Thymus (tissue), 14 donors: ENCODE measurements at places on chromosomes 2 and 18. TPM values are rescaled to one million over a fixed set of nuclear protein-coding genes. Genes with fewer than 3 reads are reported as not detected.
A peak's percentile ranks its signal among the peaks of the same experiment; 100 is the strongest.

- no peak overlapping the region for H3K27ac ChIP-seq
- H3K4me3 ChIP-seq, result no peak overlapping the region
- DNase-seq, result no peak
- no peaks in the 10 kb centered on the region for H3K36me3 ChIP-seq
Measured at GRCh38 chr2:119142824-119143223, 15.7 kb downstream of the C1QL2 start.

DNA sequence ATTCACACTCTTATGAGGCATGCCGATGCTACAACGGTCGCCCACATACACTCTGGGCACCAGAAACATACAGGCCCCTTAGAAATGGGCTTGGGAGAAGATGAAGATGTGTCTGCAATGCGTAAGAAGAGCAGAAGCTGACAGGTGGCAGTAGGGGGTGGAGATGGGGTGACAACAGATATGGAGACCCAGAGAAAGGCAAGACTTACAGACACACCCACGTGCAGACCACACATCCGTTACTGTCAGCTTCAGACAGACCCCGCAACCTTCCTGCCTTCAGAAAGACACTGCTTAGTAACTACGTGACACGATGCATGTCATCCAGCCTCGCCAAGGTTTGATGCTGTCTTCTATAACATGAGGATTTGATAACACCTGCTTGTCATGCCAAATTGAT, 89.5 kb downstream of the ZFP36L2 start:
- peaks cover 97% of the 10 kb centered on the region for H3K4me1 ChIP-seq
- H3K27me3 ChIP-seq, result no peaks in the 10 kb centered on the region
- H3K36me3 ChIP-seq, result no peaks in the 10 kb centered on the region
- peak; percentile 95 for DNase-seq

DNA sequence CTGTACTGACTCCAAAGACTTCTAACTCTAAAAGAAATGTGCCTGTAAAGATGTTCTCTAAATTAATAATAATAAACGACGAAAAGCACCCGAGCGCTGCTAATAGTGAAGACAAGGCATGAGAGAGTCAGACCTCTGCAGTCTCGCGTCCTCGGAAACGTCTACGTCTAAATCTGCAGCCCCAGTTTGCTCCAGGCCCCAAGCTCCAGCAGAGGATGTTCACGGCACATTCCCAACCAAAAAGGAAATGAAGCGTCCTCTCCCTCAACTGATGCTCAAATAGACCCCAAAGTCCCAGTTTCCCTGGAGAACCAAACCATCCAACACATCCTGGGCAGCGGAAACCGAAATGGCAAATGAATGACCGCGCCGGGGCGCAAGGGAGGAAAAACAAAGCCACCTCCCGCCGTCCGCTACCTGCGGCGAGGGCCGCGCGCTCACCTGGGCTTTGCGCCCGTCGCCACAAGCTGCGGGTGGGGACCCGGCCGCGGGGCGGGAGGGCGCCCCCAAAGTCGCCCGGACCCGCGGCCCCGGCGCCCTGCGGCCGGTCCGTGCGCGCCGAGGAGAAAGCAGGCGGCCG, 47.1 kb upstream of the CCDC150 start:
- peaks cover 3% of the 10 kb centered on the region for H3K4me1 ChIP-seq
- H3K27me3 ChIP-seq, result peaks cover 76% of the 10 kb centered on the region
- no peaks in the 10 kb centered on the region for H3K36me3 ChIP-seq

GRCh38 chr2:135004005-135004746, 43.1 kb downstream of the MAP3K19 start:
- H3K4me1 ChIP-seq, result no peaks in the 10 kb centered on the region
- peak; percentile 57 for DNase-seq
- H3K4me3 ChIP-seq, result no peak overlapping the region

DNA sequence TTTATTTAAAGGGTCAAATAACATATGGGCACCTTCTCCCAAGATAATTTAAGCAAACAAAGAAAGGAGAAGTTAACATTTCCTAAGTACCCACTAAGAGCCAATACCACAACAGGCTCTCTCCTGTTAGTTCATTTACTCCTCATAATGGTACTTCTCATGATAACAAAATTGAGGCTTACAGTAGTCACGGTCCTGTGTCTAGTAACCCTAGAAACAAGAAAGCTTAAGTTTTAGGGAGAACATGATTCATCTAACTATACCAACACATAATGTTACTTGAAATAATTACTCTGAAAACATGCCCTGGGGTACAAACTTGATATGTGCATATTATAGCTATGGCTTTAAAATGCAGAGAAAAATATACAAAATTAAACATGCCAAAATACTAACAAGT, 19.8 kb downstream of the IWS1 start:
- no peak for DNase-seq
- H3K27me3 ChIP-seq, result no peaks in the 10 kb centered on the region
- no peaks in the 10 kb centered on the region for H3K4me1 ChIP-seq
- H3K4me3 ChIP-seq, result no peak overlapping the region

- H3K36me3 ChIP-seq, result no peaks in the 10 kb centered on the region
- H3K27ac ChIP-seq, result no peak overlapping the region
- no peaks in the 10 kb centered on the region for H3K4me1 ChIP-seq
- H3K4me3 ChIP-seq, result no peak overlapping the region
- no peak for DNase-seq
Measured at GRCh38 chr2:202121532-202122162, 48.6 kb downstream of the KIAA2012 start.

- H3K36me3 ChIP-seq, result peaks cover 8% of the 10 kb centered on the region
- H3K4me1 ChIP-seq, result peaks cover 32% of the 10 kb centered on the region
- H3K4me3 ChIP-seq, result no peak overlapping the region
- no peak for DNase-seq
- no peaks in the 10 kb centered on the region for H3K27me3 ChIP-seq
Measured at GRCh38 chr2:224579411-224579810, 5.8 kb downstream of the CUL3 start.

DNA sequence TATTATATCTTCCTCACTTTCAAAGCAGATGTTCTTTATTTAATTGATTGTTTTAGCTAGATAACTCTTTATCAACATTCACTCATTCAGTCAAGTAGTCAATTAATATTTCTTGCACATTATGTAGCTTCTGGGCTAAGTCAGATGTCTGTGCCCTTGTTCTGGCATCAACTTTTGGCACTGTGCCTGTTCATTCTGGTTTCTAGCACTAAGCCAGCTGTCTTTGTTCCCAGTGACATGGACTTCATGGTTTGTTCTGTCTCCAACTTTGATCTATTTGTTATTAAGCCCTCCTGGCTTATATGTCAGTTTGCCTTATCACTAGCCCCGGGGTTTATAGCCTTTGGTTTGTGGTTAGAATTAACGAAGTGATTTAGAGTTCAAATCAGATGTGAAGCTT, 247.9 kb upstream of the SYT4 start:
- H3K27ac ChIP-seq, result no peak overlapping the region
- H3K4me1 ChIP-seq, result no peaks in the 10 kb centered on the region
- DNase-seq, result no peak
- no peaks in the 10 kb centered on the region for H3K27me3 ChIP-seq
- no peak overlapping the region for H3K4me3 ChIP-seq
- no peaks in the 10 kb centered on the region for H3K36me3 ChIP-seq

DNA sequence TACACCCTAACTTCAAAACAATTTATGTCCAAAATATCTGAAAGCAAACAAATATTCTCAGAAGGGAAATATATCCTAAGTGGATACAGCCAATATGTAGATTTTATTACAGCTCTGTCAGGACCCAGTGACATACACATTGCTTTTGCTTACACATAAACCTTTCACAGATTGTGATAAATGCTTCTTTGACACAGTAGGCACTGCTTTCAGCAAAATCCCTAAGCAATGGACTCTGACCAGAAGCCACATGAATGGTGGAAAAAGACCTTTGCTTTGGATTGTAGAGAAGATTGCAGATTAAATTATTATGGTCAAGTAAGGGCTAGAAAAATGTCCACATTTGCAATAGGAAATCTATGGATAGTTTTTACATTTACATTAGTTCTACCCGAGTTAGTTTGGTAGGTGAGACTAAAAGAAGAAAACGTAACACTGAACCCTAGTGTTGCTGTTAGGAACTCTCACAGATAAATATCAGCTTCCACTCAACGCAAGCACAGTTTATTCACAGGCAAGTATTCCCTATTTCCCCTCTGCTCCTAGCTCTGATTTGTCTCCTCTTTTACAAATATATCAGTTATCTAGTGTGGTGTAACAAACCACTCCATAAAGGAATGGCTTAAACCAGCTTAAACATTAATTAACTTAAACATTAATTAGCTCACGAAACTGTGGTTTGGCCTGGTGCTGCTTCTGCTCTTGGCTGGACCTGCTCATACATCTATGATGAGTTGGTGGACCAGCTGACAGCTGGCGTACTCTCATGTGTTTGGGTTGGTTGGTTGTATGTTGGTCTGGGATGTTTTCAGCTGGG, 23.6 kb upstream of the SERPINE2 start:
- no peaks in the 10 kb centered on the region for H3K27me3 ChIP-seq
- H3K36me3 ChIP-seq, result no peaks in the 10 kb centered on the region
- no peak for DNase-seq
- no peak overlapping the region for H3K27ac ChIP-seq
- H3K4me1 ChIP-seq, result no peaks in the 10 kb centered on the region
- no peak overlapping the region for H3K4me3 ChIP-seq

- no peaks in the 10 kb centered on the region for H3K27me3 ChIP-seq
- no peak overlapping the region for H3K4me3 ChIP-seq
- H3K27ac ChIP-seq, result no peak overlapping the region
- H3K4me1 ChIP-seq, result no peaks in the 10 kb centered on the region
- peaks cover 23% of the 10 kb centered on the region for H3K36me3 ChIP-seq
Measured at GRCh38 chr2:25844089-25844488, 34.2 kb downstream of the ASXL2 start.

DNA sequence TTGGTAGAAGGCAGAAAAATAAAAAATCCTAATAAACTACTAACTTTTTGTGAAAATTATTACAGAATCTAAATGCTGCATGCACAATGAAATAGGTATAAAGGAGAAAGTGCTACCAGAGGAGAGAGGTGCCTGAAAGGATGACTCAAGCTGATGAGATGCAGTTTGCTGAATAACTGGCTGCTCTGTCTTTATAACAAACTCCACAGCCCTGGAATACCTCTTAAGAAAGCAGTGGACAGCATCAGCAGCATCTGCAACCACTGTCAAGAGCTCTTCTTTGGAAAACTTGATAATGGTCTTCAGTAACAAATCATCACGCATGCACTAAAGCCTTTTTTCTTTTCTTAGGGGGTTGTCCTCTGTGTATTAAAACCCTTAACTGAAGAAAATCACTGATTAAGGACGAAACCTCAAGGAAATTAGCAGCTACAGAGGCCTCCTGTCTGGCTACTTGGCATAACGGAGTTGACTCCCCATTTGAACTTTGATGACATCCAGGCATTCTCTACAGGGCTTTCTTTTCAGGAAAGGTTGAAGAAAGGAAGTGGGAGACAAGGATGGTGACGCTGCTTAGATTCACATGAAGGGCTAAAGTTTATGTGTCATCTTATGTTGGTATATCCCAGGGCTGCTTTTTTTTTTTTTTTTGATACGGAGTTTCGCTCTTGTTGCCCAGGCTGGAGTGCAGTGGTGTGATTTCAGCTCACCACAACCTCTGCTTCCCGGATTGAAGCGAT, 28.8 kb downstream of the WDFY1 start:
- no peak overlapping the region for H3K27ac ChIP-seq
- DNase-seq, result no peak
- H3K27me3 ChIP-seq, result no peaks in the 10 kb centered on the region
- H3K36me3 ChIP-seq, result peaks cover 3% of the 10 kb centered on the region
- no peaks in the 10 kb centered on the region for H3K4me1 ChIP-seq

- no peaks in the 10 kb centered on the region for H3K4me1 ChIP-seq
- H3K36me3 ChIP-seq, result no peaks in the 10 kb centered on the region
- no peak overlapping the region for H3K27ac ChIP-seq
- H3K27me3 ChIP-seq, result no peaks in the 10 kb centered on the region
Measured at GRCh38 chr2:56615760-56616159, 432.0 kb downstream of the CCDC85A start.

The CACNB4 gene
- 3.5 TPM for total RNA-seq

The SLC30A3 gene
- 0.05 TPM for total RNA-seq

The INPP5D gene
- 26.6 TPM for total RNA-seq

The CHRNA1 gene
- 2.2 TPM for total RNA-seq
